ENCODE measurements at places on chromosomes 4 and X.

DNA sequence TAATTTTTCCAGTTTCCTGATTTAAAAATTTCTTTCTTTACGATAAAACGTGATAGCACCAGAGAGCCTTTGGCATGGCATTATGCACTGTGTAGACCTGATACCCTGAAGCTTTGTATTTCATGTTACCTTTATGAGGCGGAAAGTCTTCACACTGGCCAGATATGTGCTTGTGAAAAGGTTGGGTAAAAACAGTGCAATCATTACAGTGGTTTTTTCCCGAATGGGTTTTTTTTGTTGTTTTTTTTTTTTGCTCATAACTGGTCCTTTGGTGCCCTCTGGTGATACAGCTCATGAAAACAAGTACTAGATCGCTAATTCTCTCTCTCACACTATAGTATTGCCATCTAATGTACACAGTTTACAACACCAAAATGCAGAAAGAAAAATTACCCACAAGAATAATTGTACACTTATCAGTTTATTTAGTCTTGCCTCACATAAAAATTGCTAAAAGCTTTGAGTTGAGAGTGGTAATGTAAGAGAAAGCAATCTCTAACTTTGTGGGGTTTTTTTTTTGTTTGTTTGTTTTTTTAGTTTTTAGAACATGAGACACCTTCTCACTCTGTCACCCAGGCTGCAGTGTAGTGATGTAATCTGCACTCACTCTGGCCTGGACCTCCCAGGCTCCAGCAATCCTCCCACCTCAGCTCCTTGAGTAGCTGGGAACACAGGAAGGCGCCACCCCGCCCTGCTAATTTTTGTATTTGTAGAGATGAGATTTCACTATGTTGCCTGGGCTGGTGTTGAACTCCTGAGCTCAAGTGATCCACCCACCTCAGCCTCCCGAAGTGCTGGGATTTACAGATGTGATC, 21.3 kb downstream of the SPCS3 start:
- peak; percentile 72 for DNase-seq

DNA sequence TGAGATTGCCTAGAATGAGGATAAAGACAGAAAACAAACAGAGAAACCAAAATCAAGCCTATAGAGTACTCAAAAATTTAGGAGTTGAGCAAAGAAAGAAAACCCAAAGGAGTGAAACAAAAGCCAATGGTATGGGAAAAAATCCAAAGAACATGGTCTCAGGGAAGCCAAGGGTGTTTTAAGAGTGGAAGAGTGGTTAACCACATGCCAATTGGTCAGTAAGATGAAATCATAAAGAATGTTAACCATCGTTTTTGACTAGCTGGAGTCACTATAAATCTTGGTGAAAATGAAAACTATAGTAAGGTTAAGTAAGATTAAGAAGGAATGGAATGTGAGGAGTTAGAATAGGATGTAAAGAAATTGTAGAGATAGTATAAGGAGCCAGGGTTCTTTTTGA, 64.7 kb upstream of the RPL34 start:
- no peak for DNase-seq

- no peak for DNase-seq
Observed at GRCh38 chr4:3462790-3463415, at the start of gene DOK7. TSS of gene DOK7 (plus strand) at chr4:3463306. CDS start at chr4:3463376, 70 bp downstream.

GRCh38 chrX:10190367-10190766, 33.6 kb downstream of the CLCN4 start:
- peak; percentile 79 for DNase-seq

DNA sequence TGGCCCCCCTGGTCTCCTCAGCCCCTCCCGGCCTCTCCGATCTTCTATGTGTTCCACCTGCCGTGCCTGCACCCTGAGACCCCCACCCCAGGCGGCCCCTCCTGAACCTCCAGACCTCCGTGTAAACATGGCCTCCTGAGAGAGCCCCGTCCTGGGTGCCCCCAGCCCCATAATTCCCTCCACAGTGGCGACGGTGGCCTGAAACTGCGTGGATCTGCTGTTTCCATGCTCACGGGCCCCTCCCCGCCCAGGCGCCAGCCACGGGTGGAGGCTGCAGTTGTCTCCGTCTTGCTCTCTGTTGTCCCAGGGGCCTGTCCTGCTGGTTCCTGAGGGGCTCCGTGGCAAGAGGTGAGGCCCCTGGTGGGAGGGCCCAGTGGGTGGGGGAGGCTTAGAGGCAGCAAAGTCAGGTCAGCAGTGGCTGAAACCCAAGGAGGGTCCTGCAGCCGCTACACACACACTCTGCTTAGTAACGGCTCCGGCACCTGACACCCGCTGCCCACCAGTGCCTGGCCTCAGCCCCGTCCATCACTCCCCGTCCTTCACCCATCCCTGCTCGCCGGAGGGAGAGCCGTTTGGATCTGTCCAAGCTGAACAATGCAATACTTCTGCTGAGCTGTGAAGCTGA, 75.8 kb downstream of the FAM53A start:
- DNase-seq, result no peak

- DNase-seq, result no peak
Observed at GRCh38 chr4:22202975-22203710, 254.6 kb upstream of the KCNIP4 start.

GRCh38 chr4:169601016-169601771, 11.2 kb downstream of the NEK1 start:
- DNase-seq, result no peak

GRCh38 chr4:6824071-6824470, 41.5 kb downstream of the KIAA0232 start:
- DNase-seq, result no peak

DNA sequence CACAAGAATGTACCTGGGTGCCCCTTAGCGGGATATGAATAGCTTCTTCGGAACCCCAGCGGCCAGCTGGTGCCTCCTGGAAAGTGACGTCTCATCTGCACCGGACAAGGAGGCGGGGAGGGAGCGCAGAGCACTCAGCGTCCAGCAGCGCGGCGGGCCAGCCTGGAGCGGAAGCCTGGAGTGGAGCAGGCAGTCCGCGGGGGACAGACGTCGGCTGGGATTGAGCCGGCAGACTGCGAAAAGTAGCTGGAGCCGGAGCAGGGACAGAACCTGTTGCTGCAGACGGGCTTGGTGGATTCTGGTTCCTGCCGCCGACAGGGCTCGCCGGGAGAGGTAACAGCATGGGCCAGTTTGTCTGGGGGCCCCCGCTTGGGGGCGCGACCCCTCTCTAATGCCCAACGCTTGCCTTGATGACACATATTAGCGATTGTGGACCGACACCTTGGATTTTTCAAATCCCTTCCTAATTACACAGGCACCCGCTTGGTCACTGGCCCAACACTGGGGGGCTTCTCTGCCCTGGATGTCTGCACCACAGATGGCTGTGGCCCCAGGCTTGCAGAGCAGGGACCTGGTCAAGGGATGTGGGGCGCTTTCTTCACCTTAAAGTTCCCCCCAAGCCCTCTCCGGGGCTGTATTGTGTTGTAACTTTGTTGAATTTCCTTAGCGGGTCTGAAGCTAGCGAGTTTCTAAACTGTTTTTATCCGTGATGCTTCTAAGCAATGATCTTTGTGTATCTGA, at the start of gene NPFFR2:
NPFFR2 (plus strand) TSS at position 133 of the 741 bp plus-strand sequence. CDS start 96,592 bp downstream, outside the sequence.
- DNase-seq, result peak; percentile 1

All from dermis blood vessel endothelial cell (primary cell).